ENCODE measurements at places on chromosomes 13 and 19. TPM values are rescaled to one million over a fixed set of nuclear protein-coding genes. Genes with fewer than 3 reads are reported as not detected.

GRCh38 chr13:90839061-90839460 lies 508.4 kb upstream of the MIR17HG start:
- H3K27ac ChIP-seq = no peak overlapping the region
- DNase-seq = no peak

DNA sequence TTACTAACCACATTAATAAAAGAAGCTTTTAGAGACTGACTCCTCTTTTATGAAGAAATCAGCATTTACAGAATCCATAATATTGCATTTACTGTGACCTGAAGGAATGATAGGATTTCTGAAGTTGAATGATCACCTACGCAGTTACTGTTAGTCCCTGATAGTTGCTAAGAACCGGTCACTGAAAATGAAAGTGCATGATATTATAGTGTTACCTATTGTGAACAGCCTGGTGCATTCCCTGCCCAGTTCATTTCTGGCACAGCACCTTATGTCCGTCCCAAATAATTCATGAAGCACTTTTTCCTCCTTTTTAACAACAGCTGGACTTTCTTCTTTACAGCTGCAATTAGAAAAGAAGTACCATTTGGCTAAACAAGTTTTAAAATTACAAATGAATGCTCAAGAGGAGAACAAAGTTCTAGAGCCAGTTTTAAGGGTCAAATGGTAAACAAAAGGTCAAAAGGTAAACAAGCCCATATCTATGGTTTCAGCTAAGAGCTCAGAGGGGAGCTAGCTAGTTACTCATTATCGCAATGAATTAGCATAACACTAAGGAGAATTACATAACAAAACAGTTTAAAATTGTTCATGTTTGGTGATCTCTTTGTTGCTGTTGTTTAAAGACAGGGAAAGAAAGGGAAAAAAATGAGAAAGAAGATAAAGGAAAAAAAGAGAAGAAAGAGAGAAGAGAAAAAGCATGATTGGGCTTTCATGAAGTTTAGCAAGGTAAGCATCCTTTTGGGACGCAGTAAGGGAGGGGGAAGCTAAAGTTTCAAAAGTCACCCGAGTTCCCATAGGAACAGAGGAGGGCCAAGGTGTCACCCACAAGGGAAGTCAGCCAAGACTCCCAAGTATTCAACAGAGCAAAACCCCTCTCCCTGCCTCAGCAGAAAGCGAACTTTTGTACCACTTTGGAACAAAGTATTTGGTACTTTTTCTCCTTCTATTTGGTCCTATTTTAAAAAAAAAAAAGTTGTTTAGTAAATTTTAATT lies 50.2 kb downstream of the FLT3 start:
- DNase-seq = no peak
- H3K4me3 ChIP-seq = no peak overlapping the region
- H3K27ac ChIP-seq = no peak overlapping the region
- no peaks in the 10 kb centered on the region for H3K4me1 ChIP-seq
- no peaks in the 10 kb centered on the region for H3K36me3 ChIP-seq
- H3K27me3 ChIP-seq = no peaks in the 10 kb centered on the region

GRCh38 chr13:112910016-112910415 lies 59.0 kb upstream of the MCF2L start:
- peaks cover 11% of the 10 kb centered on the region for H3K27me3 ChIP-seq
- H3K36me3 ChIP-seq = no peaks in the 10 kb centered on the region
- H3K4me3 ChIP-seq = no peak overlapping the region
- no peak for DNase-seq
- no peaks in the 10 kb centered on the region for H3K4me1 ChIP-seq

MADCAM1 gene
- total RNA-seq = not detected

ILF3 gene
- total RNA-seq = 83.5 TPM

DNA sequence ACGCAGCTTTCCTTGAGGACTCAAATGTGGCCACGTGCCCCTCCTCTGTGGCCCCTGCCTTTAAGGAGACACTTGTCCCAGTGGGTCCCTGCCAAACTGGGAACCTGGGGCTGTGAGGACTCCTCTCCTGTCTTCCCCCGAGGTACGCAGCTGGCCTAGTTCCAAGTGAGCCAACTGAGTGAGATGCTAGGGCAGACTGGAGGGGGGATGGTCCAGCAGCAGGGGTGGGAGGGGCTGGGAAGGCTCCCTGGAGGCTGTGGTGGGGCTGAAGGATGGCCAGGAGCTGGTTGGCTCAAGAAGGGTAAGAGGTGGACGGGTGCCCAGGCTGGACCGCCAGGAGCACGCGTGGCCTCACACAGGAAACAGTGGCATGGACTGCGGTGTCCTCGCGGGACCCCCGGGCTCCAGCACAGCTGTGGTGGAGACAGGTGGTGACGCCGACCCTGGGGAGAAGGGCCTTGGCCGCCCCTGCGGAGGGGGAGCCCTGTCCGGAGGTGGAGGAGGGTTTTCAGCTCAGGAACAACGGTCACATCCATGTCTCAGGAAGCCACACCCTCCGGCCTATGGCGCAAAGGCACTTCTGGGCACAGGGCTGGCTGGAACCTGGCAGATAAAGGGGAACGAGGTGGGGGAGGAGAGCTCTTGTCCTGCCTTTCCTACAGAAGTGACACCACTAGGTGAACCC lies 45.8 kb downstream of the MLLT1 start:
- no peaks in the 10 kb centered on the region for H3K4me1 ChIP-seq
- H3K27me3 ChIP-seq = no peaks in the 10 kb centered on the region
- DNase-seq = no peak
- no peak overlapping the region for H3K4me3 ChIP-seq

CDC37 gene
- 129 TPM for total RNA-seq

- no peaks in the 10 kb centered on the region for H3K27me3 ChIP-seq
- no peak overlapping the region for H3K4me3 ChIP-seq
- H3K36me3 ChIP-seq = no peaks in the 10 kb centered on the region
- H3K27ac ChIP-seq = no peak overlapping the region
These were observed 85.0 kb downstream of the TDRD3 start for GRCh38 chr13:60482012-60482411.

DNA sequence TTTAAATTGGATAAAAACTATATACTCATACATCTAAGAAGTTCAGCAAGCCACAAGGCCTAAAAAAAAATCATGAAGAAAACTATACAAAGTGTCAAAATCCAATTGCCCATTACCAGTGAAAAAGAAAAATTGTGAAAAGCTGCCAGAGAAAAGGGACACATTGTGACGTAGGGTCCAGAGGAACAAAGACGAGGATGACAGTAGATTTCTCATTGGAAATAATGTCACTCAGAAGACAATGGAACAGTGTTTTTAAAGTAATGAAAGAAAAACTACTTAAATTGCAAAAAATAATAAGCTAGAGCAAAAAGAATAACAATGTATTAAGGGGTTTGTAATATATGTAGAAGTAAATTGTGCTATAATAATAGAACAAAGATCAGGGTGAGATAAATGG lies 195.2 kb downstream of the EFNB2 start:
- H3K27me3 ChIP-seq = no peaks in the 10 kb centered on the region
- DNase-seq = no peak
- H3K4me3 ChIP-seq = no peak overlapping the region
- H3K36me3 ChIP-seq = no peaks in the 10 kb centered on the region
- no peak overlapping the region for H3K27ac ChIP-seq
- H3K4me1 ChIP-seq = peaks cover 4% of the 10 kb centered on the region

DDX49 gene
- total RNA-seq = 37.9 TPM

KANK2 gene
- total RNA-seq = 1,314 TPM

GRCh38 chr13:98162935-98163334 lies 14.1 kb downstream of the RNF113B start:
- no peak for DNase-seq
- H3K36me3 ChIP-seq = no peaks in the 10 kb centered on the region
- H3K27me3 ChIP-seq = no peaks in the 10 kb centered on the region
- H3K27ac ChIP-seq = no peak overlapping the region

PRODH2 gene
- not detected for total RNA-seq

DNA sequence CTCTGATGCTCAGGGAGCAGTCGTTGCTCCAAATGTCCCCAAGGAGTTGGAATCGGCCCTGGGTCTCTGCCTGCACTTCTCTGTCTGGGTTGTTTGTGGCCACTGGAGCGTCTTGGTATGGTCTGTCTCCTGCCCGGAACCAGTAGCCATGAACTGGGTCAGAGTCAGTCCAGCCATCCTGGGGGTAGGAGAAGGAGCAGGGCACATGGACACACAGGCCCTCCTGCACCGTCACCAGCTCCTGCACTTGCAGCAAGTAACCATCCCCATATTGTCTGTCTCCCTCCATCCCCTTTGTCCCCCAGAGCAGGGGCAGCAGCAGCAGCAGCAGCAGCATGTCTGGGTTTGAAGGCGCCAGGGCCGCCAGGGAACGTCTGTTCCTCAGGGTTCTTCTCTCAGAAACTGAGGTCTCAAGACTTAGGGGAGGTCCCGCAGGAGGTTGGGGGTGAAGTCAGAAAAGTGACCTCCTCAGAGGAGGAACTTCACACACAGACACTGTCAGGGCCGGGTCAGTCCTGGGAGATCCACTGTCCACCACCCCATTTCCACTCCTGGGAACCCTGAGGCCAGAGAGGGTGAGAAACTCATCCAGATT lies at the start of gene SIGLEC8:
Gene SIGLEC8, minus strand, starts transcription at position 404 of the 595 bp plus-strand sequence. Its CDS starts 67 bp downstream, at position 337.
- H3K27me3 ChIP-seq = peaks cover 12% of the 10 kb centered on the region
- H3K4me3 ChIP-seq = no peak within 1 kb of the TSS

DNA sequence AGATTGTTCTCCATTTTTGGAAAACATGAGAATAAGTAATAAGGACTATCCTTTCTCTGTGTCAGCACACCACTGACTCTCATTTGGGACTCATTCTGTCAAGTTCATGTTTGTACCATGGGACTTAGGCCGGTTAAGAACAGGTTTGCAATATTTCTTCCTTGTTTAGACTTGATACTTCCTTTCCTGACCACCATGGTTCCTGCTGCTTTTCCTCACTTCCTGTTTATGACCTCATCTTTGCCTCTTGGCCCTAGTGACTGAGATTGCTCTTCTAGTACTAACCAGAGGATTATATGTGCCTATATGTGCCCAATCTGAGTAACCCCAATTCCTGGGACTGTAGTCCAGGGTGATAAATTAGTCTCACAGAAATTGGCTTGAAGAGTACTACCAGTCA lies 32.5 kb upstream of the NDFIP2 start:
- no peak for DNase-seq
- H3K27ac ChIP-seq = no peak overlapping the region

- H3K27ac ChIP-seq = peak overlapping the region; percentile 75
- peak; percentile 96 for DNase-seq
- no peaks in the 10 kb centered on the region for H3K36me3 ChIP-seq
- peak overlapping the region; percentile 14 for H3K4me3 ChIP-seq
These were observed 4.6 kb downstream of the S1PR2 start for GRCh38 chr19:10226376-10227025.
